Right lobe of liver (tissue), 6 donors: ENCODE measurements at places on chromosomes 6 and 20. TPM values are rescaled to one million over a fixed set of nuclear protein-coding genes. Genes with fewer than 3 reads are reported as not detected.

- DNase-seq: no peak
Measured at GRCh38 chr6:56833127-56833791, 121.6 kb upstream of the BEND6 start.

DNA sequence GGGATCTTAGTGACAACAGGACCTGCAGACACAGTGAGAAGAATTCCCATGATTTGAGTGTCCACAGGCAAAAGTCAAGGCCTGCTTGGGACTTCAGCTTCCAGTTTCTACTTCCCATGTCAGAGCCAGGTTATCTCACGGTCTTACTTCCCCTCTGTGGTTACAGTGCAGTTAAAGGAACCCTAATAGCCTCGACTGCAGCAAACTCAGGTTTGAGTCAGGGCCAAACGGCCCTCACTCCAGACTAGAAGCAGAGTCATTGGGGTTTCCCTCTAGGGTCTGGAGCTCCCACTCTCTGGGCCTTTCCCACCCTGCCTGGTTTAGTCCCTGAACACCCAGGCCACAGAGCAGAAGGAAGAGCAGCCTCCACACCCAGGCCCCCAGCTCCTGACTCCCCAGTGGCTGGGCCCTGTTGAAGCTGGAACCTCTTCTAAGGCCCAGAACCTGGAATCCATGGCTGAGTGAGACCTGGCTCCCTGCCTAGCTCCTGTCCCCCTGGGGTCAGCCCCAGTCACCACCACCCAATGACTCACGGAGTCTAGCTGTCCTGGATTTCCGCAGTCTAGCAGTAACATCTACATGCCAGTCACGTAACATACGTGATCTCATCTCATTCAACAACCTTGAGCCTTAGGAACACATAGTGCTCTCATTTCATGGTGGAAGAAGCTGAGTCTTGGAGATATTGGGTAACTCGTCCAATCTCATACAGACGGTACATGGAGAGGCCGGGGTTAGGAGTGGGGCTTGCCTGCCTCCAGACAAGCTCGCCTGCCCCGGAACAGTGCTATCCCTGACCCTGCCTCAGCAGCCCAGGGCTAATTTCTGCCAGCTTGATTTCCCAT is 9.2 kb upstream of the GHRH start:
- DNase-seq: peak; percentile 28

GRCh38 chr6:132392270-132392646 is 9.0 kb downstream of the MOXD1 start:
- DNase-seq: no peak

The TRIM31 gene
- 0.32 TPM for total RNA-seq

The SLC17A3 gene
- total RNA-seq: 31.4 TPM
